Urothelium cell line (cell line): ENCODE measurements at places on chromosomes 4 and X.
A peak's percentile ranks its signal among the peaks of the same experiment; 100 is the strongest.

- no peak for DNase-seq
Measured at GRCh38 chrX:123975180-123975579, 13.7 kb downstream of the STAG2 start.

- DNase-seq: no peak
Measured at GRCh38 chr4:20680736-20681135, 19.5 kb upstream of the PACRGL start.

DNA sequence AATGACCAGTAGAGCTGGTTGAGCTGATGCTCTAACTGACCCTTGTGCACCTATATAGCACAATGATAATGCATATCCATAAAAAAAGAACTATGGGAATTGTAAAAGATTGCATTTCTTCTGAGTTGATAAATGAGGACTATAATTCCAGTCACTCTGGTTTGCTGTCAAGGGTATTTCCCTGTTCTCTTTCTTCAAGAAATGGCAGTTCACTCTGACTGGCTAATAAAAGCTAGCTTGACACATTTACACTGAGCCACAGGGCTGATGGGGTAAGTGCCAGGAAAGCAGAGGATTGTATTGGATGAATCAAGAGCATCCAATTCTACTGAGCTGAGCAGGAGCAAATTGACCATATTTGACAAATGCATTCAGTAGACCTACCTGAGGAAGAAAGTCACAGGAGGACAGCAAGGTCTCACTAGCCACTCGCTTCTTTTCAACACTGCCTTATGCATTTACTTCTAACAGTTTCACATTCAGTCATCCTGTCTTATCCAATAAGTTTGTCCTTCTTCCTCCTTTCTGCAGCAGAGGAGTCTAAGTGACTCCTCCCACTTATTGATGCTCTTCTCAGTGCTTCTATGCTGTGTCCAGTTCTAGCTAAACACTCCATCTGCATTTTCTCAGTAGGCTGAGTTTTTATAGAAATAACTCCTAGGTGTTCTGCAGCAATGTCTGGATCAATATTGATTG, 43.0 kb downstream of the RBMX2 start:
- DNase-seq: no peak

DNA sequence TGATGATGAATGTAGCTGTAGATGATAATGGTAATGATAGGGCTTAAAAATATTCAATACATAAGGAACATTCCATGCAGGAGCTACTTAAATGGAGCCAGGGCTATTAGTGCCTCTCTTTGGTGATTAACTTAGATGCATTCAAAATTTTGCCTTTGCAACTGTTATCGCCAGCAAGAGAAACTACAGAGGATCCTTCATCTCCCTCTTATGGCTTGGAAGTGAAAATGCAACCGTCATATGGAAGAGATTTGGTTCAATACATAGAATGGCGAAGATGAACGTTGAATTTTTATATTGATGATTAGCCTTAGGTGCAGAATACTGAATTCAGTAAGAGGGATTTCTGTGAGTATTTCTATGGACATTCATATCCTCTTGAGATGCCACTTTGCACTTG, 134.5 kb upstream of the NLGN4X start:
- no peak for DNase-seq

- peak; percentile 76 for DNase-seq
Measured at GRCh38 chr4:186037692-186038658, 31.0 kb upstream of the TLR3 start.

GRCh38 chr4:19285146-19285545, 966.6 kb upstream of the SLIT2 start:
- no peak for DNase-seq

DNA sequence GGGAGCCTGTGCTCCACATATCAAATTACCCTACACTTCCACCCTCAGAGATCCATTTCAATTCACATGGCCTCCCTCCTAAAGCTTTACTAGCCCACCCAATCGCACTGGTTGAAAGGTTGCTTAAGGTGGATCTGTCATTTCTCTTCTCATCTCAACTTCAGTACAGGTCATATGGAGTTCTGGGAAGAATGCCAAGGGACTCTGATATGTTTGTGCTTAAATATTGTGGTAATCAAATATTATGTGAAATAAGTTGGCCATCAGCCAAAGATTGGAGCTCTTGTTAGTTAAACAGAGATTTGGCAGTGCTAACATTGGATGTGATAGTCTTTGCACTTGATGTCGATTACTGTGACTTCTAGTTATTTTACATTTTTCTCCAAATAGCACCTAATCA, 20.5 kb downstream of the SEPTIN6 start:
- DNase-seq: no peak

GRCh38 chr4:62531264-62531663, 1331.1 kb downstream of the ADGRL3 start:
- DNase-seq: no peak

GRCh38 chr4:147160908-147161513, 215.3 kb upstream of the TTC29 start:
- DNase-seq: peak; percentile 60

GRCh38 chrX:108442901-108443464, 3.3 kb downstream of the COL4A5 start:
- no peak for DNase-seq

- no peak for DNase-seq
Measured at GRCh38 chr4:4717692-4718091, 141.8 kb upstream of the MSX1 start.

DNA sequence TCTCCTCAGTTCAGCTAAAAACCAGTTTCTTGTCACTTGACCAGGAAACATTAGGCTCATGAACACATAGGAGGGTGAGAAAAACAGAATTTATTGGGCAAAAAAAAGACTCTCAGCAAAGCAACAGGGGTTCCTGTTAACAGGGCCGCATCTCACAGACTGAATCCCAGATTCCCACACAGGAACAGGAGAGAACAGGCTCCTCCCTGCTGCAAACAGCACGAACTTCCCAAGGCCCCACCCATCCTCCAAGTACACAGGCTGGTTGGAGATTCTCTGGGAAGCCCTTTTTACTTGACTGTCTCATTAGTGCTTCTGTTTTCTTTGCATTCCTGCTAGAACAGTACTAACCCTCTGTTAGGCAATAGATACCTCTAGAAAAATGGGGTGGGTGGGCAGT, 52.4 kb upstream of the IL21 start:
- DNase-seq: no peak

GRCh38 chr4:157423526-157424020, 203.0 kb downstream of the GRIA2 start:
- DNase-seq: no peak

DNA sequence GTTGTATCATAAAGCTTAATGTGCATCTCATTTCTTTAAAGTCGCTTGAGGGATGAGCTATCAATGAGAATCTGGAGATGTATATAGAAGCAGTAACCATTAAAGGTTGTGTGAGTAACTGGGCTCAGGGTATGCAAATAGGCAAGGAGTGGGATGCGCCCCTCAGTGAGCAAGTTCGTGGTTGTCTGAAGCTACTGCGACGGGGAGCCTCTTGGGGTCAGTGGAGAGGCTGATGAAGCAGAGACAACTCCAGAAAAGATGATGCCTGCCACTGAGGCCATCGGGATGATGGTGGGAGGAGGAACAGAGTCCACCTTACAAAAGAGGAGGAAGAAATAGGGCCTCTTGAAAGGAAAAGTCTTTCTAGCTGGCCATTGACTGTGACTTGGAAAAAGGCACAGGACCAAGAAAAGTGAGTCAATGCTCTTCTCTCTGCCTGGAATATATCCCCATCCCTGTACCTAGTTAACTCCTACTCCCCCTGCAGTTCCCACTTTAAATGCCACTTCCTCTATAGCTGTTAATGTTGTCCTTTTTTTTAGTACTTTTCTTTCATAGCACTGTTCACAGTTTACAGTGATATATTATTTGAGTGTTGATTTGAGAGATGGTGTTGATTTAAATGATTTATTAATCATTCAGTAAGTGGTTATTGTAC, 51.4 kb upstream of the LSM6 start:
- no peak for DNase-seq

- peak; percentile 69 for DNase-seq
Measured at GRCh38 chr4:106502106-106502699, 133.6 kb upstream of the GIMD1 start.

DNA sequence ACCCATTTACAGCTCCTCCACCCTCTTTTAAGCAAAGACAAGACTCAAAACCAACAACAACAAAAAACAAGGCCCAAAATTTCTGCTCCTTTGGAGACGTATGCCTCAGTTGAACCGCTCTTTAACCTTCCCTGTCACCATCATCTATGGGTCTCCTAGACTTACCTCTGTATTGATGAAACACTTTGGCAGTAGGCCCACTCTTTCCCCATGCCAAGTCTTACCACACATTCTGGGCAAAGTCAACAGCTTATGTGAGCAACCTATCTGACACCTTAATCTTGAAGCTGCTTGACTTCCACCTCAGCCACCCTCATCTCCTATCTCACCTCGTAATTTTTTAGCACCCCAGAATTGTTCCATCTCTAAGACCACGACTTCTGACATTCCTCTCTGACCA, 99.7 kb upstream of the CXorf66 start:
- no peak for DNase-seq

GRCh38 chr4:108731006-108731405, 31.8 kb downstream of the ETNPPL start:
- DNase-seq: no peak

DNA sequence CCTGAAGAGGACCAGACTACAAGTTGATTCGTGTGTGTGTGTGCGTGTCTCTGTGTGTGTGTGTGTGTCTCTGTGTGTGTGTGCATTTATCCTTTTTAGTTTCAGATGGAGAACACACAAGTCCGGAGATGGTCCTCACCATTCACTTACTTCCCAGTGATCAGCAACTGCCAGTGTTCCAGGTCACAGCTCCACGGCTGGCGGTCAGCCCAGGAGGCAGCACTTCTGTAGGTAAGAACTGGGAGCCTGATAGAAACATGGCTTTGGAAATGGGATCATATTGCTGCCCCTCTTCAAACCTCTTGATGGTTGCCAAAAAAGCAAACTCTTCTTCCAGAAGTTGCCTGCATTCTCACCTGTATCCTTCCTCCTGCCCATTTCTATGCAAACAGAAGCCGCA, 122.6 kb upstream of the ANXA3 start:
- no peak for DNase-seq

- no peak for DNase-seq
Measured at GRCh38 chrX:73987166-73987565, 316.8 kb upstream of the ZCCHC13 start.

- DNase-seq: no peak
Measured at GRCh38 chr4:142706381-142706780, 139.7 kb downstream of the INPP4B start.

DNA sequence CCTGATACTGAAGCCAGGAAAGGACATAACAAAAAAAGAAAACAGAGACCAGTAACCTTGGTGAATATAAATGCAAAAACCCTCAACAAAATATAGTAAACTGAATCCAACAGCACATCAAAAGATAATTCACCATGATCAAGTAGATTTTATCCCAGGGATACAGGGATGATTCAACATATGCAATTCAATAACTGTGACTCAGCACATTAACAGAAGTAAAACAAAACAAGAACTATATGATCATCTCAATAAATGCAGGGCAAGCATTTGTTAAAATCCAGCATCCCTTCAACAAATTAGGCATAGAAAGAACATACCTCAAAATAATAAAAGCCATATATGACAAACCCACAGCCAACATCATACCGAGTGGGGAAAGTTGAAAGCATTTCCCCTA, 112.0 kb downstream of the HHIP start:
- no peak for DNase-seq

- DNase-seq: no peak
Measured at GRCh38 chrX:134721766-134722532, 63.7 kb upstream of the PLAC1 start.

DNA sequence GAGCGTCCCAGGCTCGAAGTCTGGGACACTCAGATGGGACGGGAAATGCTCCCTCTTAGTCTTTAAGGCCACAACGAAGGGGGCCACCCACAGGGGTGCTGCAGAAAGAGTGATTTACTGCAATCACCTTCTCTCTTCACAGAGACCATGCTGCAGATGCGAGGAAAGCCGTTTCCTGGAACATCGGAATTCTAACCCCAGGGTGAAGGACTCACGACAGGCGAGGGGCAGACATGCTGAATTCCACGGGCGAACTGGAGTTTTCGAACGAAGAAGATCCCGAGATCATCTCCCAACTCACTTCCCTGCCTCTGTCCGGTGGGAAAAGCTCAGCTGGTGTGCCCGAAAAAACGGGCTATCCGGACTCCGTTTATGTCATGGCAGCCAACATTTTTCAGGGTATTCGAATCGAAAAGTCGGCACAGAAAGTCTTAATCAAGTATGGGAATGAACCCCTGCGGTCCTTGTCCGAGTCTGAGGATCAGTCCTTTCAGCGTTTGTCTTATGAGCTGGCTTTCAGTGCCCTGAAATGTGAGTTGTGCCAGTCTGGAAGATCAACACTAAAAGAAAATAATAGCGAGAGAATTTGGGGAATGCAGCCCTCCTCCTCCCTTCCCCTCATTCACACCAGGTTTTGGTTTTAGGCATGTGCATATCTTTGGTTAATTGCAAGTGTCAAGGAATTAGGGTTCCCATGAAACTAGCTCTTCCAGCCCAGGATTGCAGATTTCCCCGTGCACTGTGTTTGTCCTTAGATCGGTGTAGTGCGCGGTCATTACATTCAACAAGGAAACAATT, 905 bp downstream of the NSUN7 start:
- peak; percentile 23 for DNase-seq

- DNase-seq: no peak
Measured at GRCh38 chr4:137274404-137274803, 257.9 kb downstream of the PCDH18 start.

- DNase-seq: no peak
Measured at GRCh38 chr4:159017323-159018026, 85.4 kb upstream of the RAPGEF2 start.

- peak; percentile 42 for DNase-seq
Measured at GRCh38 chrX:16123222-16123786, at the start of gene GRPR. GRPR (plus strand) TSS chrX:16123565; CDS start chrX:16123954, 389 bp downstream.

DNA sequence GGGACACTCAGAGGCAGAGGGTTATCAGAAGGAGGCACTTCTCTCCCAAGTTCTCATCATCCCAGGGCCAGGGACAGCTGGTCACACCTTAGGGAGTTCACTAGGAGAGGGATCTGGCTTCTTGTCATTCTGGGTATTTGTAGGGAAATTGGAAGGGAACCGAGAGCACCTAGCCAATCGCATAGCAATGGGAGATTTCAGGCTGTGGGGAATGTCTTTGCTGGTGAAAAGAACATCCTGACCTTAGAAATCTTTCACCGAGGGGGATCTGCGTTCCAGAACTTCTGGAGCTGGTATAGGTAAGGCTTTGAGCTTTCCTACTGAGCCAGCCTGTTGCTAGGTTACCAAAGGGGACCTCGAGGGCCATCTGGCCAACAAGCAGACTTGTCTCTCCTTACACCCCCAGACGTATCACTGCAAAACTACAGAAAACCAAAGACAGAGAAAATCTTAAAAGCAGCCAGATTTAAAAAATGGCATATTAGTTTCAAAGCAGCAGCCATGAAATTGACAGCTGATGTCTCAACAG, 6.8 kb downstream of the HTT-AS start:
- no peak for DNase-seq

- DNase-seq: no peak
Measured at GRCh38 chrX:17519358-17519757, 144.4 kb downstream of the NHS start.
